ENCODE measurements at places on chromosomes 13 and 19.

DNA sequence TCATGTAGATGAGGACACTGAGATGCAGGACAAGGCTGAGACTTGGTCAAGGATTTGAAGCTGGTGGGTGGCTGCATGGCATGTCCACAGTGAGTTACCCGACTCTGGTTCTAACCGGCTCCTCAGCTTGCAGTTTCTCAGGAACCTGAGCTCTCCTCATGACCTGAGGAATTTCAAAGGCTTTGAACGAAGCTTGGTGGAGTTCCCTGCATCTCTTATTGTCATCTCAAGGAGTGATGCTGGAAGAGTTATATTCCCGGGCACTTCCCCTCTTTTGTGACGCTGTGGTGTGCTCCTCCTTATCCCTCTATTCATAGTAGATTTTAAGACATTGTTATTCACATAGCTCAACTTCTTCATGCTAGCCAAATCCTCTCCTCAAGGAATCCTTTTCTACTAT, 500.1 kb upstream of the HTR2A start:
- DNase-seq: no peak

DNA sequence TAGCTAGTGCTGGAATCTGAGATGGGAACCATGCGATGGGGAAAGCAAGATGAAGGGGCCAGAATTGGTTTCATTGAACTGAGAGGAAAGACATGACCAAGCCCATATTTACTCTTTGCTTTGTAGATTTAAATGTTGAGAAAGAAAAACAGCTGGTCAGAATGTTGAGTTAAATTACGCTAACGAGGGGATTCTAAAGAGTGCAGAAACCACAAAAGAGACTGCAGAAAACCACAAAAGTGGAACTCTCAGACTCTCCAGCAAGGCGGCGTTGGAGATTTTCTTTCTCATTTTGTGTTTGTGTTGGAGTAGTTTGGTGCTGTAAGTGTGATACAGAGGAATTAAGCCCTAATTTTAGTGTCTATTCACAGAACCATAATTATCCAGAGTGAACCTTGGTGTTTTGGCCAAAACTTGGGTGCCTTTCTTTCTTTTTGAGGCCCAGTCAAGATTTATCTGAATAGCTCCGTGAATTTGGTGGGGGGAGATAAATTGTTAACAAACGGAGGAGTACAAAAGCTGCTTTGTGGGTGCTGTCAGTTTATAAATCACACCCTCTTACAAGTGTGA, 26.3 kb downstream of the SAE1 start:
- DNase-seq: no peak

- no peak for DNase-seq
Measured at GRCh38 chr13:108305655-108306054, 36.1 kb downstream of the TNFSF13B start.

DNA sequence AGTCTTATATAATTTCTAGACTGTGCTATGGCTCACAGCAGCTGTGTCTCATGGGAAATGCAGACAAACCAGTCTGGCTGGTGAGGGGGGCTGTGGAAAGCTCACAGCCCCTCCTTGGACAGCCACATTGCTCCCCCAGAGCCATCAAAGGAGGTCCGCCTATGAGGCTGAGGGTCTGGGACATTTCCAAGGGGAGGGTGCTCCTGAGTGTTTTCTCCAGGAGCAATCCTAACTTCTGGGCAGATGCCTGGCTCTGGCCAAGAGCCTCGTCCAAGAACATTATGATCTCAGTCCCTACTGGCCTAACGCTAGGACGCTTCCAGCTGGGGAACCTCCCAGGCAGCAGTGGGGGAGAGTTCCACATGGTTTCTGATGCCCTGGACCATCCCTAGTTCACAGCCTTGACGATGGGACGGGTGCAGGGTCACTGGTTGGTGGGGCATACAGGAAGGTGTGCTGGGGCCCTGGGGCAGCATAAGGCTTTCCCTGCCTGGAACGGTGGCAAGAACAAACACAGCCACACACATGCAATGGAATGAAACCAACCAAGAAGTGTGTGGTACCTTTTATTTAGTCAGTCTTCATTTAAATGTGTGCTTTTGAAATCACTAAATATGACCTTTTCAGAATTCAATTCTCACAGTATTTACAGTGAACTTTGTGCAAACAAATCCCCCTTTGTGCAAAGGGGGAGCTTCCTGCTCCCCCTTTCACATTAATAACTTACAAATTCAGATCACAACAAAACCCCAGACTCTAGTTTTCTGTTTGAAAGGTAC, 60.6 kb downstream of the CDADC1 start:
- DNase-seq: no peak

GRCh38 chr13:30114571-30115256, 192.6 kb downstream of the KATNAL1 start:
- DNase-seq: no peak

DNA sequence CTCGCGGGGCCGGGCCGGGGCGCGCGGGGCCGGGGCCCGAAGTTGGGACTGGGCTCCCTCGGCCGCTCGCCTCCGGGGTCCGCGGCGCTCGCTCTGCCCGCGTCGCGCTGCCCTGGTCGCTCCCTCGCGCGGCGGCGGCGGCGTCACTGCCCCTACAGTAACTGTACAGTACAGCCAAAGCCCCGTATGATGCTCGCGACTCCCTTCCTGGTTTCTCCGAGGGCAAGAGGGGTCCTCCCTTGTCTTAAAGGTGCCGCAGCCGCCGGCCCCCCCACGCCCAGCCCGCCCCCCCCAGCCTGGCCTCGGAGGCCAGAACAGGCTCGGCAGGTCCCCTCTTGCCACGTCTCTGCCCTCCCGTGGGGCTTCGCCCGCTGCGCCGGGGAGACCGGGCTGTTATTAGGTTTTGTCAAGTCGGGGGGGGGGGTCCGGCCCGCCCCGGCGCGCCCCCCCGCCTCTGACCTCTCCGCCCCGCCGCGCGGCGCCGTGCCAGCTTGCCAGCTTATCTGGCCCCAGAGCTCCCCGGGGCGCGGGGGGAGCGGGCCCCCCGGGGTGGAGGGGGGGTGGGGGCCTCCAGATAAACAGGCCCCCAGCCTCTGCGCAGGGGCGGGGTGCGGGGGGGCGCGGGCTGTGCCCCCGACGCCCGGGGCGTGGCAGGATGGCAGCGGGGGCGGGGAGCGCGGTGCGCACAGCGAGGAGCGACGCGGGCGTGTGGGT, at the start of gene ZBTB7A:
Gene ZBTB7A (minus strand): TSS at position 218 of the 714 bp plus-strand sequence. CDS start 11,667 bp downstream, outside the sequence.
- peak; percentile 22 for DNase-seq

GRCh38 chr13:98994896-98995295, 17.0 kb upstream of the DOCK9 start:
- DNase-seq: no peak

- no peak for DNase-seq
Measured at GRCh38 chr19:31529121-31529520, 179.9 kb upstream of the TSHZ3 start.

DNA sequence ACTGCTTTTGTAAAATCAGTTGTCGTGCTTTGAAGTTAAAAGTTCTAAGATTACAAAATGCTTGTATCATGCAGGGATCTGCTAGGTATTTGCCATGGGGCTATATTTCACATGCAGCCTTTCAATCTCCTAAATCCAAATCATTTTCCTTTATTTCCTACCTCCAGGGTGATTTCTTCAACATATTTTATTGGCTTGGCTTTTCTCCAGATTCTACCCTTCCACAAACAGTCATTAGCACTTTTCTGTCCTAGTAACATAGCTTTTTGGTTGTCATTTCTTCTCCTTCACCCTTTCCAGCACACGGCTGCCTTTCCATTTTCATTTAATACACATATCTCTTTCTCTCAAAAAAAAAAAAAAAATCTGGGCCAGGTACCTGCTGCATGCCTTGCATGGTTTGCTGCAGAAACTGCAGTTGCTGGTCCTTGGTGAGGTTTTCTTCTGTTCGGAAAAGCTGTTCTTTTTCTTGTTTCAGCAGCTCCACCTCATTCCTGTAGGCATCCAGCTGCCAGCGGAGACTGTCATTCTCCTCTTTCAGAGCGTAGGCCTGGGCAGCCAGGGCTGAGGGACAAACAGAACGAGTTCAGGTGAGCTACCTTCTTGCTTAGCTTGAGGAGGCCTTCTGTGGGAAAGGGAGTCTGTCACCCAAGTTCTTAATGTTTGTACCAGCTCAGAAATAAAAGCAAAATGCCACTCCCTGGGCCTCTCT, 274.7 kb downstream of the DNAJC15 start:
- no peak for DNase-seq

DNA sequence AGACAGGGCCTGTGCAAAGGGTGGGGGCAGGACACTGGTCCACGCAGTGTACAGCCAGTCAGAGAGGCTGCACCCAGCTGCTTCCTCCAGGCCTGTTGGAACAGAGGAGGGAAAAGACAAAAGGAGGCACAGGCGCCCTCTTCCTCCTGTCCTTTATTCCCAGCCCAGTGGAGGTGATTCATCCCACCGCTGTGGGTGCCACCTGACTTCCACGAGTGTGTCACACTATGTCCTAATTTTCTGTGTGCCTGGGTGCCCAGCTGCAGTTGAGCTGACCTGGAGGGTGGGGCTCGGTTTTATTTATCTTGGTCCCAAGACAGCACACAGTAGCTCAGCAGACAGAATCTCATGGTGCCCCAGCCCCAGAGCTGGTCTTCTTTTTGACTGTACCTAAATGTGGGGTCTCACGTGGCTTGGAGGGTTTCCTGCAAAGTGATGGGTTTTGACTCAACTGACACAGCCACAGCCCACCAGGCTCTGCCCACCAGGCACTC, 9.0 kb downstream of the EPS15L1 start:
- no peak for DNase-seq

GRCh38 chr19:4547303-4548237, 7.7 kb upstream of the LRG1 start:
- DNase-seq: no peak

GRCh38 chr13:86882107-86882506, 789.1 kb upstream of the SLITRK5 start:
- no peak for DNase-seq

DNA sequence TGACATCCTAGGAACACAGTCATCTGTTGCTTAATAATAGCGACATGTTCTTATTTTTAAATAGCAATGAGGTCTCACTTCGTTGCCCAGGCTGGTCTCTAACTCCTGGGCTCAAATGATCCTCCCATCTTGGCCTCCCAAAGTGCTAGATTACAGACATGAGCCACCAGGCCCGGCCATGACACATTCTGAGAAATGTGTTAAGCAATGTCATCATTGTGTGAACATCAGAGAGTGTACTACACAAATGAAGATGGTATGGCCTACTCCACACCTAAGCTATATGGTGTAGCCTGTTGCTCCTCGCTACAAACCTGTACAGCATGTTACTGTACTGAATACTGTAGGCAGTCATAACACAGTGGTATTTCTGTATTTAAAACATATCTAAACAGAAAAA, 24.6 kb upstream of the GARRE1 start:
- DNase-seq: no peak

DNA sequence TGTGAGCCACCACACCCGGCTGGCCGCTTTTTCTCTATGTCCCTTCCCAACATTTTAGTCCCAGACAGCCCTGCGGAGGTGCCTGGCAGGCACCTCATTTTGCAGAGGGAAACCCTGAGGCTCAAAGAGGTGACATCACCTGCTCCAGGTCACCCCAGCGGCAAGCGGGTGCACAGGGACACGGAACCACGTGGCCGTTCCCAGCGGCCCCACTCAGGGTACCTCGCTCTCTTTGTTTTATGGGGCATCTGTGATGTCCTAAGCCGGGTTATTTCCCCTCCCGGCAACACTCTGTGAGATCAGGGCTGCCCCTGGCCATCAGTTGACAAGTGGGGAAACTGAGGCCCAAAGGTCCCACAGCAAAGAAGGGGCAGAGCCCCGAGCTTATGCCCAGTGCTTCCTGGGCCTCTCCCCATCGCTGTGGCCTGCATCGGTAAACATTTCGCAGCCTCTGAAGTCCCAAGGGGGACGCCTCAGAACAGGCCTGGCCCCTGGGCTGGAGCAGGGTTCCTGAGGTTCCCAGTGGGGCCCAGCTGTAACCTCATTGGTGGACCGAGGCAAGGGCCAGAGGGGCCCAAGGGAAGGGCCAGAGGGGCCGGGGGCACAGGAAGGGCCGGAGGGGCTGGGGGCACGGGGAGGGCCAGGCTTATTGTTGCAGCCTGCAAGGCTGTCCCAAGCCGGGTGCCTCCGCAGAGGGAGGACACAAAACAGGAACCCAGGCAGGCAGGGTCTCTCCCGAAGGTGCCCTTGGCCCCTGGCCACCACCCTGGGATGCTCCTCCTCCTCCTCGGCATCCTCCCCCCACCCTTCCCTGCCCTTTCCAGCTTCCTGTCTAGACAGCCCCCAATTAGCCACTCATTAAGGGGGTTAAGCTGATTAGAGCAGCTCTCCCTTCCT, 39.0 kb downstream of the SMIM24 start:
- no peak for DNase-seq

DNA sequence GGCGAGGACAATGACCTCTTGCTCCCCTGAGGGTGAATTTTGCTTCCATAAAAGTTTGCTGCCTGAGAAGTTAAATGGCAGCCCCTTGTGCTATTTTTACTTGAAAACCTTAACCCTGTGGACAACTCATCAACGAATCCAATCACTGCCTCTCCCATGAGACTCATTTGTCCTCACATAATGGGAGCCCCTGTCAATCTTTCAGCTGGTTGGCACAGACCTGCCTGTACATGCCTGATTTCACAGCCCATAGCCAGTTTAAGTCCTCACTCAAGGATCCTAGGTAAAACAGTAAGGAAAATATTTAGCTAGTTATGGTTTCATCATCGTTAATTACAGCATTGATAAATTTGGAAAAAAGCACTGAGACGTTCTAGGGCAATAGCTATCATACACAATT, 207.4 kb downstream of the NHLRC3 start:
- DNase-seq: peak; percentile 20

- DNase-seq: no peak
Measured at GRCh38 chr19:41541990-41542584, 33.9 kb upstream of the CEACAM21 start.

DNA sequence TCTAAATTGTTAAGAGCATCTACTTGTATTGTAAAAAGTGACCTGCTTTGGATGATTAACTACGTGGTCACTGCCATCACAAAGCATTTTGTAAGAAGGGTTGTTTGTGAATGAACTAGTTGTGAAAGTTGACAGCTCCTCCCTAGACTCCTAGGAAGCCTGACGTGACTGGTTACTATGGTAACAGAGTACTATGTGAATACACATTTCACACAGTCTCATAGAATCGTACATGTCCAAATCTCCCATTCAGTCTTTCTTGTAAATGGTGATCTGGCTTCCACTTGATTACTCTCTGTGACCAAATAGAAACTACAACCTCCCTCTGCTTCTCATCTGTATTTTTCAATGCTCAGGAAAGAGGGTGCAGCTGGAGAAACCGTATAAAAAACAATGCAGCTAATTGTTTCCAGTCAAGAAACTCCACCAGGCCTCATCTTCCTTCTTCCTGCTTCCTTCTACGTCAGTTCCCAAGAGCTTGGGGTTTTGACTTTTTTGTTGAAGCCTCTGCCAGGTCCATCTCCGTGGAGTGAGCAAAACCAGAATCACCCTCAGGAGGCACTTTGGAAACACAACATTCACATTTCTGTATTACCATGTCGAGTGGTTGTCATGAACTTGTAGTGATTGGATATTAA, 83.4 kb downstream of the GPC6 start:
- DNase-seq: no peak

GRCh38 chr13:33272531-33273124, 12.9 kb downstream of the STARD13 start:
- no peak for DNase-seq

GRCh38 chr19:10270180-10270615, 722 bp upstream of the ICAM1 start:
- no peak for DNase-seq

Data from NCI-H1417 treated with DMSO at 0.1 percent for 48 hours (cell line).